ENCODE measurements at places on chromosomes 5 and 9.
A peak's percentile ranks its signal among the peaks of the same experiment; 100 is the strongest.

DNA sequence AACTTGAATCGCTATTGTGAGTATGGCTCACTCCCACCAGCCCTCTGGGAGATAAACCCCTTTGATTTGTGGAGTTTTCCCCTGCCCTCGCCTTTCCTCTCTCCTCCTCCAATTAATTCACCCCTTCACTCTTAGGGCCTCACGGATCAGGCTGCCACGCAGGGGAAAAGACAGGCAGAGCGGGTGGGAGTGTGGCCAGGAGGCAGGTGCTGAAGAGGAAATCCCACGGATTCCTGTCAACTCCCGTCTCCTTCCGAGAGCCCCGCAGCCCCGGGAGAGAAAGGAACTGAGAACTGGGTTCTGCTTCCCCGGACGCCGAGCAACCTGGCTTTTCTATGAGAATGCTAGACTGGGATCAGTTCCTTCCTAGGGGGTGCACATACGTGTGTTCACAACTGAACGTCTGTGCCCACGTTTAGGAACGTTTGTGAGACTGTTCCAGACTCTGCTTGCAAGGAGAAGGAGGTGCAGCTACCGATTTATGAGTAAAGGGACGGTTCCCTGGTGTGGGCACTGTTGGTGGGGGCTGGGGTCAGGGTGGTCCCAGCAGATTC, 314.5 kb upstream of the TLE4 start:
- no peak for DNase-seq

DNA sequence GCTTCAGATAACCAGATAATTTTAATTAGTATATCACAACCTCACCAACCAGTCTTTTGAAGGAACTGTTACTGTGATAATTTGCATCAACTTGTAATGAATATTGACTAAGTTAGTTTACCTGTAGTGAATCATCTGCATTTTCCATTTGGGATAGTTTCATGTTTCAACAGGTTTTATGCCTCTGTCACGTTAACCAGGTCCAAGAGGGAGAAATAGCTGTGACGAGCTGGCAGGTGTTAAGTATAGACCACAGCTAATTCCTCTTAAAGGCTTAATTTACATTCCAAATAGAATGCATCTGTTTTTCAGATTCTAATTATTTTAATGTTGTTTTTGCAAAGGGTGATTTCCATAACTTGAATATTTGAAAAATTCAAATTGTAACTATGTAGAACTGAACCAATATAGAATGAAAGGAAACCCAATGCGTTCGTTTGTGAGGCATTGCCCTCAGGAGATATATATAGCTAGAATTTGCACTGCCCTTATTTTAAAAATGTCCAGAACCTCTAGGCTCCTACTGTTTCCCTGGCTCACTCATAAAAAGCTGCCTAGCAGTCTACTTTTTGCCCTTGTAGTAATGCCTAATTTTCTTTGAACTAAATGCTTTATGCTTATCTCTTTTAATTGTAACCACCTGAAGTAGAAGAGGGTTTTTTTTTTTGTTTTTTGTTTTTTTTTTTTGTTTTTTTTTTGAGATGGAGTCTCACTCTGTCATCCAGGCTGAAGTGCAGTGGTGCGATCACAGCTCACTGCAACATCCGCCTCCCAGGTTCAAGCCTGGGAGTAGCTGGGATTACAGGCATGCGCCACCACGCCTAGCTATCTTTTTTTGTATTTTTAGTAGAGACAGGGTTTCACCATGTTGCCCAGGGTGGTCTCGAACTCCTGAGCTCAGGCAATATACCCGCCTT, 270.5 kb downstream of the SMARCA2 start:
- no peak for DNase-seq

DNA sequence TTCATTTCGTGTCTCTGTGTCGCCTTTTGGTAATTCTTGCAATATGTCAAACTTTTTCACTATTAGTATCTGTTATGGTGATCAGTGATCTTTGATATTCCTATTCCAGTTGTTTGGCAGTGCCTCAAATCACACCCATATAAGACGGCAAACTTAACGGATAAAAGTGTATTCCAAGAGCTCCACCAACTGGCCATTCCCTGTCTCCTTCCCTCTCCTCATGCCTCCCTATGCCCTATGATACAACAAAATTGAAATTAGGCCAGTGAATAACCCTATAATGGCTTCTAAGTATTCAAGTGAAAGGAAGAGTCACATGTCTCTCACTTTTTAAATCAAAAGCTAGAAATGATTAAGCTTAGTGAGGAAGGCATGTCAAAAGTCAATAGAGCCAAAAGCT, 74.8 kb downstream of the CDK5RAP2 start:
- no peak for DNase-seq

- DNase-seq, result no peak
Observed at GRCh38 chr5:172834415-172835289, 601 bp downstream of the ERGIC1 start.

DNA sequence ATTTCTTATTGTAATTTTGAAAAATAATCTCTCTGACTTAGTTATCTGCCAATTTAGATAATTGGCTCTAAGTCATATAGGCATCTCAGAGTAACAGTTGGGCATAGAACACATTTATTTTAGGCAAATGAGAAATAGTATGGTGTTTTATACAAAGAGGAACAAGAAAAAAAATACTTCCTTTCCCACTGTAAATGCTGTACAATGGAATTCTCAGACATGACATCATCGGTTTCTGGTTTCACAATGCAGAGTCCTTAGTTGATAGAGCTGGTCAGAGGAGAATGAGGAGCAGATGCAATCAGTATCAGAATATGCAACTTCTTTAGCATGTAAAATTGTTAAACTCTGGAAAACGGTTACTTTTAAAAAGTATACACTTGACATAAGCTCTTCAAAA, 49.4 kb downstream of the PLK2 start:
- no peak for DNase-seq

GRCh38 chr9:63817622-63818518, 1467.1 kb downstream of the FOXD4L5 start:
- peak; percentile 25 for DNase-seq

GRCh38 chr9:5499889-5500398, 10.4 kb upstream of the PDCD1LG2 start:
- no peak for DNase-seq

- DNase-seq, result no peak
Observed at GRCh38 chr5:170296935-170297588, 515 bp downstream of the LCP2 start.

DNA sequence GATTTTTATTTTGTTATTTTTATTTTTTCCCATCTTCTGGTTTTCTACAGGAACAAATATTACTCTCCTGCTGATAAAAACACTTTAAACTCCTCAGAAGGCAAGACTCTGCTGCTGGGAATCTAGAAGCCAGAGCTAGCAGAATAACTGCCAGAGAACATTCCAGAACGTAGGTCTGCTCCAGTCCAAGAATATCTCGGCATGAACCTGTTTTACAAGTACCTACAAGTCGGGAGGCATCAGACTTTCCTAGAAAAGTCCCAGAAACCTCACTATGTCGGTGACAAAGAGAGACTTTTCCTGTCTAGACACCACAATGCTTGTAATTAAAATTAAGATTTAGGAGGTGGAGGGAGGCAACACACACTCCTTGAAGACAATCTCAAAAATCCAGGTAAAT, 41.4 kb downstream of the FABP6 start:
- no peak for DNase-seq

GRCh38 chr5:4362411-4362810, 766.8 kb downstream of the IRX1 start:
- no peak for DNase-seq

- DNase-seq, result no peak
Observed at GRCh38 chr5:151718153-151718552, 31.4 kb upstream of the SPARC start.

DNA sequence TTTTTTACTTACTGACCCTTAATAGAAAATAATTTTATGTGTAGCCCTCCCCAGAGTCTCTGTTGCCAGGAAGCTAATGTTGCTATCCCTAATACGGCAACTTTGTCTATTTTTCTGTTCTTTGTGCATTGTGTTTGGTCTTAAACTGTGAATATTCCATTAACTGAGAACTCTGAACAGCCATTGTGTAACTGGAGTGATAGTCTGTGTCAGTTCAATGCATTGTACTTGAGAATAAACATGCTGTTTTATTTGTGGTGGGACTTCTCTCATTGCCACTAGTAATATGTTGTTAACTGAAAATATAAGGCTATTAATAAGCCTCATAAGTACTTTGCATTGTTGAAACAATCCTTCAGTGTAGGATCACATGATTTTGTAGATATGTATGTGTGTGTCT, 278.3 kb upstream of the DMRT1 start:
- no peak for DNase-seq

- DNase-seq, result no peak
Observed at GRCh38 chr5:72082048-72082447, 25.2 kb upstream of the MAP1B start.

DNA sequence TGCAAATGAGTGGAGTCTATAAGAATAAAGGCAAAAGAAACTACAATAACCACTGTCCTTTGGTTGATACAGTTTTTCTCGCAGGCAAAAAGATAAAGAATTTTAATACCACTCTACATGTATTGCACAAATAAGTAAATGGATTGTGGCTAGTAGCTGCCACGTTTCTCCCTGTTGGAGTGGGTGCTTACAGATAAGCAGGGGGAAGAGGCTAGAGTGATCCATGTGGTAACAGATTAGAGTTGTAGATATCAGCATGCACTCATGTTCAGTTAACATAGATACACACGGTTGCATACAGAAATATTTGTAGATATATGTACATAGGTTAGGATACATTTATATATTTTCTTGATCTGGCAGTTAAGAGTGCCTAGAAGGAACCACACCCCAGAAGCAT, 179.5 kb downstream of the ARHGEF28 start:
- no peak for DNase-seq

- DNase-seq, result no peak
Observed at GRCh38 chr9:22829236-22829635, 382.6 kb downstream of the DMRTA1 start.

- no peak for DNase-seq
Observed at GRCh38 chr5:87242242-87242641, 25.4 kb upstream of the RASA1 start.

GRCh38 chr9:75121914-75122558, 33.7 kb downstream of the OSTF1 start:
- DNase-seq, result no peak

GRCh38 chr9:136645903-136646754, 16.6 kb upstream of the EGFL7 start:
- no peak for DNase-seq

GRCh38 chr9:93902051-93902779, 52.9 kb downstream of the BARX1 start:
- DNase-seq, result no peak

DNA sequence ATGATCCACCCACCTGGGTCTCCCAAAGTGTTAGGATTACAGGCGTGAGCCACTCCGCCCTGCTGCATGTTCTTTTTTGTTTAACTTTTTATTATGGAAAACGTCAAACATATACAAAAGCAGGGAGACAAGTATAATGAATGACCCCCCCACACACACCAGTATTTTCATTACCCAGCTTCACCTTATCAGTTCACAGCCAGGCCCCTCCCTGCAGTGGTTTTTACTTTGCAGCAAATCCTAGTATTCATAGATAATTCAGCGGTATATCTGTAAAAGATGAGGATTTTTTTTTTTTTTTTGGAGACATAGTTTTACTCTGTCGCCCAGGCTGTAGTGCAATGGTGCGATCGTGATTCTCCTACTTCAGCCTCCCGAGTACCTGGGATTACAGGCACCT, 2.3 kb downstream of the POMT1 start:
- DNase-seq, result no peak

GRCh38 chr5:74042959-74043358, 417.0 kb downstream of the ARHGEF28 start:
- DNase-seq, result no peak

DNA sequence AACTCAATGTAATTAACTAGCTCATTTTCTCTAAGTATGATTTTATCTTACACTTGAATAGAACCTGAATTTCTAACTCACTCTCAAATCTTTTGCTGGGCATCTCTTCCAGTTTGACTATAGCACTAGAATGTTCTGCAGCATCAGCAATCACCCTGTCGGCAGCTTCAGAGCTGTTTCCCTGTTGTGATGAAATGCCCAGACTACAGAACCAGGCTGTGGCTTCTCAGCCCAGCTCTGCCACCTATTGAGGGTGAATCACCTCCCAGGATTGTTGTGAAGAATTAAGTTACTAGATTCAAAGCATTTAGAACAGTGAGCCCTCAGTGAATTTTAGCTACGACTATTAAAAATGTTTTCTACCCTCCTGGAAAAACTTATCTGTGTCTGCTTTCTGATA, 90.4 kb upstream of the ANKRD55 start:
- DNase-seq, result no peak

- no peak for DNase-seq
Observed at GRCh38 chr5:45622365-45622764, 73.8 kb downstream of the HCN1 start.

- DNase-seq, result no peak
Observed at GRCh38 chr9:21825637-21826036, 23.2 kb downstream of the MTAP start.

DNA sequence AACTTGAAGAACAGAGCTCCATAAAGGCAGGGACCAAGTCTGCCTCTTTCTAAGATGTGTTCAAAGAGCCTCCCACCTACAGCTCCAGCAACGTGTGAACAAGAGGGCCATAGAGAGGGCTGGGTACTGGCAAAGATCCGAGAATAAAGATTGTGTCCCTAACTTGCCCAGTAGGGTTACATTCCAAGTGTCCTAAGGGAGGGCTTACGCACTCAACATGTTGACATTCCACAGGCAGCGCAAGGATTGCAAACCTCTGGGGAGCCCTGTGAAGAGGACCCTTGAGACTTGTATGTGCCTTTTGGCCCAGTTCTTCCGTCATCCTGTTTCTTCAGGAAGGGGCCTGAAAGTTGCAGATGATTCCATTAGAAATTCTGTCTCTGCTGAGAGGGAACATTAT, 48.2 kb upstream of the ENTREP1 start:
- DNase-seq, result no peak

DNA sequence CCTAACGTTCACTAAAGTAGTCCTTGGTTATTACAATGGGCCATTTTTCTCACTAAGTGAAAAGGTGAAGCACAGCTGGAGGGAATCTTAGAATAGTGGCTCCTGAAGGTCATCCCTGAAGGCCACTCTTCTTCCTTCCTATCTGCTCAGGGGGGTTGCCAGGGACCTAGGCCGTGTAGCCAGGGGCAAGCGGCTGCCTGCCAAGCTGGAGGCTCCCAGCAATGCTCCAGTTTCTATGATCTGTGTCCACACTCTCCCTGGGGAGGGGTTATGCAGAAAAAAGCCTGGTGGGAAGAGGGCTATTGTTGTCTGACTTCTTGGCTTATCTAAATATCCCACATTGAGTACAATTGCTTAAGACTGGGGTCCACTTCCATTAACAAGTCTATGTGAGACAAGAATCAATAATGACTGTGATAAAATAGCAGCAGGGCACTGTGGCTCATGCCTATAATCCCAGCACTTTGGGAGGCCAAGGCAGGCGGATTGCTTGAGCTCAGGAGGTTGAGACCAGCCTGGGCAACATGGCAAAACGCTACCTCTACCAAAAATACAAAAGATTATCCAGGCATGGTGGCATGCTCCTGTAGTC, 3.8 kb downstream of the NMRK1 start:
- DNase-seq, result no peak

GRCh38 chr5:121189342-121190305, 662.1 kb upstream of the FTMT start:
- DNase-seq, result no peak

Measured in stimulated activated CD4-positive, alpha-beta T cell treated with anti-CD3 and anti-CD28 coated beads, Interleukin-1b, Interleukin-23, amount 100 ng/mL, for 24 hours (primary cell).